ENCODE measurements at places on chromosomes 3 and 15. TPM values are rescaled to one million over a fixed set of nuclear protein-coding genes. Genes with fewer than 3 reads are reported as not detected.

The NMNAT3 gene
- 1.9 TPM for total RNA-seq

The TTLL13 gene
- not detected for total RNA-seq

The NANOGP8 gene
- total RNA-seq: 0.75 TPM

The LARP6 gene
- 77.5 TPM for total RNA-seq

The DNASE1L3 gene
- total RNA-seq: not detected

The SOX14 gene
- total RNA-seq: not detected

The CRYGS gene
- 4.0 TPM for total RNA-seq

The PCOLCE2 gene
- 3.2 TPM for total RNA-seq

The ITIH4 gene
- 0.58 TPM for total RNA-seq

The GOLGA8S gene
- 0.16 TPM for total RNA-seq

The LRRC3B gene
- total RNA-seq: not detected

The IGSF11 gene
- not detected for total RNA-seq

The WDR49 gene
- 0.54 TPM for total RNA-seq

The LRRIQ4 gene
- total RNA-seq: not detected

The RHO gene
- total RNA-seq: not detected

The TM6SF1 gene
- 0.39 TPM for total RNA-seq

The SPTBN5 gene
- total RNA-seq: 1.1 TPM

The SUMF1 gene
- total RNA-seq: 11.8 TPM

The FAM43A gene
- 1.3 TPM for total RNA-seq

The CAMP gene
- 2.4 TPM for total RNA-seq

The GABRR3 gene
- not detected for total RNA-seq

The AADAC gene
- not detected for total RNA-seq

The TJP1 gene
- total RNA-seq: 137 TPM

The UPK1B gene
- not detected for total RNA-seq

The GOLGA6B gene
- total RNA-seq: not detected

The ROPN1 gene
- not detected for total RNA-seq

The MOBP gene
- 0.21 TPM for total RNA-seq

The SUCNR1 gene
- total RNA-seq: not detected

The SCN11A gene
- total RNA-seq: 0.05 TPM

The PAK2 gene
- 119 TPM for total RNA-seq

The HYPK gene
- total RNA-seq: 34.5 TPM

The GOLGA8T gene
- total RNA-seq: 0.61 TPM

The SPATA16 gene
- total RNA-seq: not detected

The SEC61A1 gene
- 418 TPM for total RNA-seq

The MFAP1 gene
- 23.0 TPM for total RNA-seq

The MESP2 gene
- not detected for total RNA-seq

The FMN1 gene
- total RNA-seq: 1.2 TPM

The C3orf80 gene
- total RNA-seq: 0.28 TPM

The SLC22A13 gene
- 1.9 TPM for total RNA-seq

The COL6A6 gene
- not detected for total RNA-seq

The ZPLD1 gene
- 0.22 TPM for total RNA-seq

The C2CD4B gene
- not detected for total RNA-seq

The POLR2H gene
- 91.5 TPM for total RNA-seq

Measured in MCF 10A (cell line).